Upper lobe of right lung (tissue), 1 donor: ENCODE measurements at places on chromosomes 13 and 19. TPM values are rescaled to one million over a fixed set of nuclear protein-coding genes. Genes with fewer than 3 reads are reported as not detected.

The OCEL1 gene
- total RNA-seq: 31.6 TPM

DNA sequence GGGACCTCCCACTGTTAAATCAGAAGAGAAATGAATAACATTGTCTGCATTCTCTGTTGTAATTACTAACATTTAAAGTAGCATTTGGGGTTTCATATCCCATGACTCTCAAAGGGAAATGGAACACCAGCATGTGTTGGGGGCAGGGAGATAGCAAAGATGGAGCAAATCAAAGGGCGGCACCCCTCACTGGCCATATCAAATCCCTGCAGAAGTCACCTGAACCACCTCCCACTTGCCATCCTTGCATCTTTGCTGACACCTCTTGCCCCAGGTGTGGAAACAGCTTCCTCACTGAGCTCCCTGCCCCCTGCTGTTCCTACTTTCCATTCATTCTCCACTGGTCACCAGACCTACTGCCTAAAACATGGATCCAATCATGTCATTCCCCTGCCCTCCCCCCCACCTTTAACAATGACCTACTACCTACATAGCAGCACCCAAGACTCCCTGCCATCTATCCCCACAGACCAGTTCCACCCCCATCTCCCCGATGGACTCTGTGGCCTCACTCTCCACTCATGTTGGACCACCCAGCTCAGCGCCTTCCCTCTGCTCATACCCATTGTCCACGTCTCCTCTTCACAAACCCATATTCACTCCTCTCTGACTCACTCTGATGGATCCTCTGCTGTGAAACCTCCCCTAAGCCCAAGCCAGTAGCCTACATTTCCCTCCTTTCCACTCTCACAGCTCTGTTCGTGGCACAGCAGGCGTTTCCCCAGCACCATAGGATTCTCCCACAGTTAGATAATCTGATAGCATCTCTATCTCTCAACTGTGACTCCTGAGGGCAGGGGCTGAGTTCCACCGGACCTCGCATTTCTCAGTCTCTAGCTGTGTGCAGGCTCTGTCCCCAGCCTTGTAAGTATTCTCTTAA is 55.9 kb downstream of the DLEU7 start:
- DNase-seq: no peak

DNA sequence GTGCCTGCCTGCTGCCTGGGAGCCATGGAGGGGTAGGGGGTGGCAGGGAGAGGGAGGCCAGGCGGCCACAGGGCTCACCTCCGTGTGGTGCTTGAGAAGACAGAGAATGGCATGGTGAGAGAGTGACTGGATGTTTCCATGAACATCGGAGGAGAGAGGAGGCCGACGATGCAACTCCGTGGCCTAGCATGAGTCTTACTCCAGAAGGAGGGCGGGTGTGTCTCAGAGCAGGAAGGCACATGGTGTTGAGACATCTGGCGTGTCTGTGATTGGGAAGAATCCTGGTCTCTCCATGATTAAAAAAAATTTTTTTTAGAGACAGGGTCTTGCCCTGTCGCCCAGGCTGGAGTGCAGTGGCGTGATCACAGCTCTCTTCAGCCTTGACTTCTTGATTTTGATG is 5.1 kb downstream of the IRGC start:
- DNase-seq: no peak

DNA sequence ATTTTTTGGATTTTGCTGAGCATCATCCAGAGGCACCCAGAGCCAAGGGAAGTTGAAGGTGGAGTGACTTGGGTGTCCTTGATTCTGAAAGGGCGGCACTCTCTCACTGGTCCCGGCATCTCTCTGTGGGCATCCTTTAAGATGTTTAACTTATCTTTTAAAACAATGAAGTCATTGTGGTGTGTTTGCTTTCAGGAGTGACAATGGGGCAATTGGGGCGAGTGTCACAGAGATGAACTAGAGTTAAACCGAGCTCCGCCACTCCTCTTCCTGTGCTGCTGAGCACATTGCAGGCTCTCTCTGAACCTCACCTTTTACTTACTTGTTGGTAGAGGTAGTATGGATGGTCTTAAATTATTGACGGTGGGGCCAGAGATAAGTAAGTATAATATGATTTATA is 295.7 kb downstream of the MYO16 start:
- no peak for DNase-seq

The CTXN1 gene
- total RNA-seq: 1.2 TPM

DNA sequence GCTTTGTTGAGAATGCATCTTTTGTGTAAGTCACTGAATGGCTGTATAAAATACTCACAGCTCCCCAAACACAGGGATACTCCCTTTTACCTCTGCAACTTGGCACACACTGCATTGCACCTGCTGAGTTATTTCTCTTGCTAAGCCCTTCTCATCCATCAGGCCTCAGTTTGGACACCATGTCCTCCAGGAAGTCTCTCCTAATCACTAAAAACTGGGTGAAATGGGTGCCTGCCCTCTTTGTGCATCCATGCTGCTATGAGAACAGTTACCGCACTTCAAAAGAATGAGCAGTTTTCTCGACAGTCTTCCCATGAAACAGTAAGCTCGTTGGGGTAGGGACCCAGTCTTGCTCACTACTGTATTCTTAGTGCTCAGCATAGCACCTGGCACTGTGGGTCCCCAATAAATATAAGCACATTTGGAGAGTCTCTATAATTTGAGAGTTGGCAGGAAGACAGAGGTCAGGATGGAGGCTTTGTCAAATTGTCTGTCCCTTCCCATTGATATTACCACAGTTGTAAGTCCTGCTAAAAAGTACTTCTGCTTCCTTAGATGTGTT is 4.6 kb upstream of the SLC25A30 start:
- DNase-seq: no peak

The CYP2A7 gene
- total RNA-seq: 1.7 TPM
